ENCODE measurements at places on chromosomes 16 and 17.

DNA sequence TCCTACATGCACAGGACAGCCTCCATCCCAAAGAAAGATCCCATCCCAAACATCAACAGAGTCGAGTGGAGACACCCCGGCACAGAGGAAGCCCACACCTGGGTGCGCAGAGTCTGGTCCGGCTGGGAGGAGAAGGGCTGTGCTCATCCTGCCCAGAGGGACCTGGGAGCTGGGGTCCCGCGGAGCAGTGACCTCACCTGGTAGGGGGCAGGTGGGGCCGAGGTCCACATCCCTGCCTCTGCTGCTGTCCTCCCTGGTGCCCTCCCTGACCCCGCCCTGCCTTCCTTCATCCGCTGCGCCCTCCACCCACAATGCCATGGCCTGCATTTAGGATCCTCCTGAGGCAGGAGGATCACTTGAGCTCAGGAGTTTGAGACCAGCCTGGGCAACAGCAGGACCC, 2.9 kb downstream of the C16orf90 start:
- DNase-seq = no peak

- DNase-seq = peak; percentile 53
Observed at GRCh38 chr16:23514381-23515152, 4.3 kb upstream of the GGA2 start.

- peak; percentile 57 for DNase-seq
Observed at GRCh38 chr17:82272495-82273326, 789 bp downstream of the CSNK1D start.

DNA sequence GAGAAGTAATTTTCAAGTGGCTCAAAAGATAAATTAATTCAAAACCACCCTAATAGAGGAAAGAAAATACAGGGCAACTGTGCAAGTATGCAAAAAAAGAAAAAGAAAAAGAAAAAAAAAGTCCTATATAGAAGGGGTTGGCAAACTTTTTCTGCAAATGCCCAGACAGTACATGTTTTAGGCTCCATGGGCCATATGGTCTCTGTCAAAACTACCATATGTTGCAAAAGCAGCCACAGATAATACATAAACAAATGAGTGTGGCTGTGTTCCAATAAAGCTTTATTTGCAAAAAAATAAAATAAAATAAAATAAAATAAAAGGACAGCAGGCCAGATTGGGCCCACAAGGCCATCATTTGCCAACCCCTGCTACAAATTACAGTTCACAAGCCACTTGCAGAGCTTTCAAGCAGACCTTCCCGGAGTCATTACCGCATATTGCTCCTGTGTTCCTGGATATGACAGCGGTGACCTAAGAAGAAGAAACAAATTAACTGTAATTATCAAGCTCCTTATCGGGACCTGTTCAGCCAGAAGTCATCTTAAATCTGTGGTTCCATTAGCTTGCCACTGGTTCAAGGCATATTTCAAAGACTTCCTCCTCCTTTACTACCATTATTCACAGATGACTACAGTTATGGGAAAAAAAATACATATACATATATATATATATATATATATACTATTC, 15.9 kb downstream of the ZC3H7A start:
- DNase-seq = no peak

DNA sequence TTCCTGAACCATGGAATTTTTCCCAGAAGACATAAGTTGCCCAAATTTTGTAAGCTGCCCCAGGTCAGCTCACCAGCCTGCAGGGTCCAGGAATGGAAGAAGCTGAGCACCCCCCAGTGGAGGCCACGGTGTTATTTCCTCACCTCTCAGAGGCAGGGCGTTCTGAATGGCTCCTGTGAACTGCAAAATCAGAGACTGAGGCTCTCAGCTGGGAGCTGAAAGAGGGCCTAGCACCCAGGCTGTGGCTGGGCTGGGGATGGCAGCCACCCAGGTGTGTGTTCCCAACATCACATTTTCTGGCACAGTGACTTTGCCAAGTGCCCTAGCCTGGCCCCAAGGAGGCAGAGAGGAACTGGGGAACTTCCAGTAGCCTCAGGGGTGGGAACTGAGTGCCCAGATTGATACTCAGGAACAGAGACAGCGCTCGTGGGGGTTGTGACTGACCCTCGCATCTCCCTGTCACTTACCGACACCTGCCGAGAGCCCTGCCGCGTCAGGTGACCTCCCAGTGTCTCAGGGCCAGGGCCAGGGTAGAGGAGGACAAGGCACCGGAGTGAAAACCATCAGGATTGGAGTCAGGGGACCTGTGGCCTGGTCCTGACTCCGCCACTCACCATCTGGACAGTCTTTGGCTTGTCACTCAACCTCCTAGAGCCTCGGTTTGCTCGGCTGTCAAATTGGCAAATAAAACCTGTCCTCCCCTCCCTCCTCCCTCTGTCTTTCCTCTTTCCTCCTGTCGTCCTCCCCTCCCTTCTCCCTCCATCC, 11.3 kb downstream of the CACNG4 start:
- no peak for DNase-seq

GRCh38 chr17:1995321-1995892, 29.7 kb downstream of the RTN4RL1 start:
- no peak for DNase-seq

DNA sequence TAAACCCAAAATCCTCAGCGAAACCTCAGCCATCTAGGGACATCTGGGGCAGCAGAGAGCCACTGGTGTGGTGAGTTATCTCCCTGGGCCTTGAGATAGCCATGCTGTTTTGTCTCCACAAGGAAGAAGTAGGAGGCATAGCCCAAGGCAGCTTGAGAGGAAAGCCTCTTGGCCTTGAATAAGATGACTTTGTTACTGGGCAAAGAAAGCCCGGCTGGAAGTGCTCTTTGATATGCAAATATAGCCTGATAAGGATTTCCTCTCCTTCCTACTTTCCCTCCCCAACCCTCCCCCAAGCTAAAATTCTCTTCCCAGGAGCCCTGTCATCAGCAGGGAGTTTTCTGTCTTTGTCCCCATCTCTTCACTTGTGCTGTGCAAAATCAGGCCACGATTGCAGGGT, 694.4 kb downstream of the MAF start:
- no peak for DNase-seq

DNA sequence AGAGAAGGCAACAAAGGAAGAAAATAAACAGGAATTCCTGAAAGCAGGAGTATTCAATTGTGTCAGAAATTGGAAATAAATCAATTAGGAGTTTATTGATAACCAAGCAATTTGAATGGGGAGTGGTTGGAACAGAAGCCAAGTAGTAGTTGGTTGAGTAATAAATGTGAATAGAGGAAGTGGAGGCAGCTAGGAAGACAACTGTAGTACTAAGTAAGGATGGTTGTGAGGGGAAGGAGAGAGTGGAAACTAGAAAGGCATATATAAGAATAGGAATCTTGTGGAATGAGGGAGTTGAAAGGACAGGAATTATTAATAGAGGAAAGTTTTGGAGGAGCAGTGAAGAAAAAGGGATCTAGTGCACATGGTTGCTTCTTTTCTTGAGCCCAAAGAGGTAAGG, 34.4 kb downstream of the NFAT5 start:
- DNase-seq = no peak

DNA sequence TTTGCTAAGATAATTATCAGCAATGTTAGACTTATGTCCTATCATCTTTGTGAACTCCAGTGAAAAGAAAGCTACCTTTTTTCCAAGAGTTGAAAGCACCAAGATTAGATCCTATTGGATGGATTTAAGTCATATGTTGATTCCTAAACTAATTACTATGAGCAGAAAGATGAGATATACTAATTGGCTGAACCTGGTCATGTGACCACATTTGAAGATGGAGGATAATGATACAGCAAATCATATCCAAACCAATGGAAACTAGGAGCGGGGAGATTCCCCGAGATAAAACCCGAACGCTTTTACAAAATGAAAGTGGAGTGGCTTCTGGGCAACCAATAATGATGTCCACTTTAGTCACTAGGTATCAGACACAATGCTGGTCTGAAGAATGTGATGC, 1060.2 kb upstream of the EEF2KMT start:
- no peak for DNase-seq

DNA sequence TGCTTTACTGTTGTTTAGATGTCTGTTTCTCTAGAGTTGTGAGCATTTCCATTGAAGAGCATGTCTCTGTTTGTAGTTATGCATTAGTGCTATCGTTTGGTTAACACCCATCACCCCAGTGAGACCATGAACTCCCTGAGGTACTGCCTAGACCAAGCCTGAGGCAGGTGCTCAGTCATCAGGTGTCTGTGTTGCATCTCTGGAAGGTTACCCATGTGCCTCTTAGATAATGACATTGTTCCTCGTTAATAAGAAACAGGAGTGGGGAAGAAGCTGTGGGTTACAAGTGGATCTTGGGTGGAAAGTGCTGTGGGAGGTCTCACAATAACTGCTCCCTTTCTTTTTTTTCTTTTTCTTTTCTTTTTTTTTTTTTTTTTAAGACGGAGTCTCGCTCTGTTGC, 18.3 kb downstream of the DNAJA3 start:
- no peak for DNase-seq

GRCh38 chr16:20538181-20538580, 38.0 kb downstream of the ACSM2B start:
- no peak for DNase-seq

DNA sequence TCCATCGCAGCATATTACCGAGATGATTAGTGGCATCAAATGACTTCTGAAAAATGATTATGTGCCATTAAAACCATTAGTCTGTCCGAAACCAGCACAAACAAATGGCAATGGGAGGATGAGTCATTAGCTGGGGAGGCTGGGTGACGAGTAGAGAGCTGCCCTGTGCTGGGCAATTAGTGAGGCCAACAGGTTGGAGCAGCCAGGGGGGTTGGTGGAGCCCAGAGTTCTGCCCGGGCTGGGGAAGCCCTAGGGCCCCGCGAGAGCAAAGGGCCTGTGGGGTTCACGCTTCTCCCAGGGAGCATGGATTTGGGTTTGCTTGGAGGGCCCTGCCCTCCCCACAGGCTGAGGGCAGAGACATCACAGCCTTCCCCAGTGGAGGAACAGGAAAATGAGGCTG, 152.1 kb upstream of the RPL38 start:
- no peak for DNase-seq

GRCh38 chr16:53458635-53459034, 24.4 kb downstream of the RBL2 start:
- no peak for DNase-seq

DNA sequence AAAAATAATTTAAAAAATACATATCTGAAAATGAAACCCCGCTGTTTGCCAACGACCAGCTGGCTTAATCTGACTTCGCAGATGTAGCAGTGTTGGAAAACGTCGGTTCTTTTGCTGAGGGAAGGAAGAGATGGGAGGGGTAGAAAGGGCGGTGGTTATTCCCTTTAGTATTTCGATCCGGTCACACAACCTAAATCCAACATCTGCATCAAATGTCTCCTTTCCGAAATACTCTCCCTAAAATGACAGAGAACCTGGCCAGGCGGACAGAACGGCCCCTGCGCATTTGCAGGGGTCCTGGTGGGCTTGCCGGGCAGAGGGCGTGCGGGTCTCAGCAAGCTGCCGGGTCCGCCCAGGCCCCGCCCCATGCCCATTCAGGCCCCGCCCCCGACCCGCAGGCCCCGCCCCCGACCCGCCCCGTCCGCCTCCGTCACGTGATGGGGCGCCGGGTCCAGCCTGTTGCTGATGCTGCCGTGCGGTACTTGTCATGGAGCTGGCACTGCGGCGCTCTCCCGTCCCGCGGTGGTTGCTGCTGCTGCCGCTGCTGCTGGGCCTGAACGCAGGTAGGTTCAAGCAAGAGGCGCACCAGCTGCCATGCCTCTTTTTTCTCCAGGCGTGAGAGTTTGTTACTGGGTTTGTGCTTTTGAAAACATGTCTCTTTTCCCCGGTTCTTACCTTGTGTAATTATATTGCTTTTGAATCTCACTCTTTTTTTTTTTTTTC, at the start of gene SCPEP1:
Gene SCPEP1 (plus strand): TSS at position 459 of the 723 bp plus-strand sequence. CDS start 29 bp downstream, at position 488.
- DNase-seq = peak; percentile 87

GRCh38 chr16:56549161-56549560, 15.7 kb upstream of the MT4 start:
- DNase-seq = no peak

GRCh38 chr16:84766978-84767773, 52.6 kb upstream of the CRISPLD2 start:
- peak; percentile 24 for DNase-seq

GRCh38 chr16:79770244-79771064, 169.9 kb upstream of the MAF start:
- peak; percentile 79 for DNase-seq

- no peak for DNase-seq
Observed at GRCh38 chr17:35315283-35315682, 58.1 kb downstream of the SLFN11 start.

DNA sequence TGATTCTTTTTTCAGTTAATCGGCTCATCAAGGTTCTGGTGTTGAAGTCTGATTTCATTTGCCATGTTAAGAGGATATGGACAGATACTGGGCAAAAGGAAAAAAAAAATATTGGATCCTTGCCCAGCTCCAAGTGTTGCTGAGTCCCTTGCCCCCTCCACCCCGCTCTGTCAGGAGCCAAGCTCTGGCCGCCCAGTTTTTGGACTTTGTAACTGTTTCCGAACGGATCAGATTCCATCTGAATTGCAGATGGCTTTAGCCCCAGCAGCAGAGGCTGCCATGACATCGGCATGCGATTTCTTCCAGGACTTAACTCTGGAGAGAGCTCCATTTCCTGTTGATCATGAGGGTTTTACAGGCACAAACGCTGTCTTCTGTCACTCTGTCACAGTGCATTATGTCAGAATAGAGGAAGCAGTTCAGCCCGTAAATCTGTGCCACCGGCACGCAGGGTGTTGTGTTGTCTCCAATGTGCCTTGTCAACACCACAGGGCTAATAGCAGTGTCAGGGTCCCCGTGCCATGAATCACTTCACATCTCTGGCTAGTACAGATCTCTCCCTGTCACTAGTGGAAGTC, 615.6 kb downstream of the MAF start:
- no peak for DNase-seq

GRCh38 chr16:27156579-27156978, 46.7 kb upstream of the KDM8 start:
- DNase-seq = no peak

- no peak for DNase-seq
Observed at GRCh38 chr17:78259192-78259554, 27.7 kb downstream of the TMEM235 start.

DNA sequence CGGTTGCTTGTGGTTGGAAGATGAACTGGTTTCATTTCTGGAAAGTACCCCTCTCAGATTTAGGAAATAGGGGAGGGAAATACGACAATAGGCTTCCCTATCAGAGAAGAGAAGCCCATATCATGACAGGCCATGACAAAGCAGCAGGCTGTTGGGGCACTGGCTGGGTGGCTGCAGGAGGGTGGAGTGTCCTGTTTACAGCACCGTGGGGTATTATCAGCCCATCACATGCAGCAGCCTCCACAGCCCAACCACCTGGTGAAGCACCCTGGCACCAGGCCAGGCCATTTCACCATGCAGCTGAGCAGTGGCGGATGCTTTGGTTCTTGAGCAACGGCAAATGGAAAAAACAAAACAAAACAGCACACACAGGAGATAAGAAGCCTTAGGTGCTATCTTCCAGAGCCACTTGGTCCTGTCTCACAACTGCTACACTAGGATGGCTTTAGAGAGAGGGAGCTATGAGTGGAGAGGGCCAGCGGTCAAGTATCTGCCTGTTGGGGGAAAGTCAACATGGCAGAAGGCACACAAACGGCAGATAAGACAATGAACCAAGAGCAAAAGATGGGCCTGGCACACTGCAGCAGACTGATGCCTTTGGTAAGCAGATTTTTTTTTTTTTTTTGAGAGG, 24.2 kb downstream of the FAM117A start:
- DNase-seq = peak; percentile 97
